ENCODE measurements at places on chromosomes 7 and 10.

DNA sequence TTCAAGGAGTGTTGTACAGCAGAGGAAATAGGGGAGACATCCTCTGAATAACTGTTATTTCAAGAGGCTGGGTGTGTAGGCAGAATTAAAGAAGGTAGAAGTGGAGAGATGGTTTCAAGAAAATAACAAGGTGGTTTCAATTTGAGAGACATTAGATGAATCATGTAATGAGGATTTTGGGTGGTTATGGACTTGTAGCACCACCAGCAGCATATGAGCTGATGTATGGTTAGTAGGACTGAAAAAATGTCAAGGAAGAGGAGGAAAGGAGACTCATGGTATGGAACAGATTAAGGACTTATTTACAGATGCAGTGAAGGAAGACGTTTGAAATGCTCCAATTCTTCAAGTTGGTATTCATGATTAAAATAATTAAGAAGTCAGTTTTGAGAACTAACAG, 166.2 kb downstream of the EXOC4 start:
- H3K27me3 ChIP-seq, result no peaks in the 10 kb centered on the region
- no peak overlapping the region for H3K4me3 ChIP-seq
- H3K36me3 ChIP-seq, result no peaks in the 10 kb centered on the region
- no peak for DNase-seq

- no peak for DNase-seq
- H3K4me1 ChIP-seq, result no peaks in the 10 kb centered on the region
- no peak overlapping the region for H3K27ac ChIP-seq
- H3K4me3 ChIP-seq, result no peak overlapping the region
- no peaks in the 10 kb centered on the region for H3K27me3 ChIP-seq
These were observed 391.9 kb upstream of the NPVF start for GRCh38 chr7:25619963-25620799.

DNA sequence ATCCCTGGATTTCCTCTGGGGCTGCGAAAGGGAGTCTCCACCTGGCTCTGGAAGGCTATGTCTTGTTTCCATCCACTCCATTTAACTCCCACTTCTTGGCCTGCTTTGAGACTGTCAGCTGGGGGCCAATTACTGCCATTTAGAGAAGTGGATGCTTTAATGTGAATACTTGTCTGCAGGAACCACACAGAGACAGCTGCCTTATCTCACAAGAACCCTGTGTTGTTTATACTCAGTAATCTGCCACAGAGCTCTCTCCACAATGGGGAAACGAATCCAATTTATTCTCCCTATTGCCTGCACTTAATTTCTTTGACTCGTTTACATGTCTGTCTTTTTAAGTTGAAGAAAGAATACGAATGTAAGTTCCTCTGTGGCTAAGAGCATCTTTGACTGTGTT, 787.0 kb upstream of the C7orf33 start:
- H3K27ac ChIP-seq, result no peak overlapping the region
- DNase-seq, result no peak
- no peaks in the 10 kb centered on the region for H3K27me3 ChIP-seq
- no peaks in the 10 kb centered on the region for H3K4me1 ChIP-seq
- no peaks in the 10 kb centered on the region for H3K36me3 ChIP-seq

DNA sequence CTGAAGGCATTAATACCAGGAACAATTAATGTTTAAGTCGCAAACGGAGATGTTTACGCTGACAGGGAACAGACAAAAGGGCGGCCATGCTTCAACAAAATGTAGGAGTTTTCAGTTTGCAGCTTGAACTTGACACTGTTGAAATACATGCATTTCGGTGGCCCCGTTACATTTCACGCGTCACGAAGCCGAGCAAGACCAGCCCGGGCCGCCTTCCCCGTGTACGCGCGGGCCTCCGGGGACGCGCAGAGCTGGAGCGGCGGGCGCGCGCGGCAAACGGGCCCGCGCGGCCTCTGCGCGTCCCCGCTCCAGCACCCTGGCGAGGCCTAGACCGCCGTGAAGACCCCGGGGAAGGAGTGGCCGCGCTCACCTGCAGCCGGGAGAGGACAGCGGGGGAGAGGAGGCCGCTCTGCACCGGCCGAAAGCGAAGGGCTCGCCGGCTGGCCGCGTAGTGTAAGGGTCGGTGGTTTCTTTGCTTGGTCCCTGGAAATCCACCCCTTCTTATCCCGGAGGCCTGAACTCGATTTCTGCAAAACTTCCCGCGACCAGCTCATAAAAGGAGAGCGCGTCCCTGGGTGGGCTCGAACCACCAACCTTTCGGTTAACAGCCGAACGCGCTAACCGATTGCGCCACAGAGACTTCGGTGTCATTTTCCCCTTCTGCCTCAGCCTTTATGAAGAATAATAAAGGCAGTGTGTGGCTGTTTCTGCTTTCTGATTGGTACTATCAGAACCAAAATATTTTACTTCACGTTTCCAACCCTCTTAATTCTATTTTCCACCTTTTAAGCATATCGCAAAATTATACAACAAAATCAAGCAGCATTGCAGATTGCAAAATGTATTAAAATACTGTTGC, 11.4 kb upstream of the EBLN1 start:
- H3K4me3 ChIP-seq, result peak overlapping the region; percentile 72
- H3K27me3 ChIP-seq, result no peaks in the 10 kb centered on the region
- H3K27ac ChIP-seq, result peak overlapping the region; percentile 23
- H3K36me3 ChIP-seq, result no peaks in the 10 kb centered on the region
- H3K4me1 ChIP-seq, result peaks cover 8% of the 10 kb centered on the region

DNA sequence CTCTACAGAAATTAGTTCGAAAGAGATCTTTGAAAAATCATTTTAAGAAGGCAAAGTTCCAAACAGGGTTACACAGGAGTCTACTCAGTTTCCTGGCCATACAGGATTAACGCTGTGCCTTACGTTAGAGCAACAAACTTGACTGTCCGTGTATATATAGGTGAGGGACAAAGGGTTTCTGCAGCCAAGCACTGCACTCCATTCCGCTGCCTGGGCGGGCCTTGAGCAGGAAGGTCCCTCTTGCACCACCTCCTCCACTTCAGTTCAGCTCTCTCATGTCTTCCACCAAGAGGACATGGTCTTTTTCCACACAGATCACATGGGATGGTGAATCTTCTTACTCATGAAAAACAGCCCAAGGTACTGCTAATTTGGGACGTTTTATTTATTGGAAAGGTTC, 43.2 kb downstream of the MCMBP start:
- H3K4me1 ChIP-seq, result no peaks in the 10 kb centered on the region
- H3K27ac ChIP-seq, result no peak overlapping the region
- H3K4me3 ChIP-seq, result no peak overlapping the region

GRCh38 chr10:78436706-78437406, 403.2 kb downstream of the RPS24 start:
- H3K4me3 ChIP-seq, result no peak overlapping the region
- no peaks in the 10 kb centered on the region for H3K27me3 ChIP-seq
- H3K4me1 ChIP-seq, result no peaks in the 10 kb centered on the region
- no peaks in the 10 kb centered on the region for H3K36me3 ChIP-seq
- no peak overlapping the region for H3K27ac ChIP-seq

GRCh38 chr10:105837951-105838350, 1196.9 kb downstream of the SORCS3 start:
- peak; percentile 25 for DNase-seq
- H3K4me1 ChIP-seq, result peaks cover 12% of the 10 kb centered on the region
- no peaks in the 10 kb centered on the region for H3K27me3 ChIP-seq
- H3K27ac ChIP-seq, result no peak overlapping the region
- H3K36me3 ChIP-seq, result no peaks in the 10 kb centered on the region

DNA sequence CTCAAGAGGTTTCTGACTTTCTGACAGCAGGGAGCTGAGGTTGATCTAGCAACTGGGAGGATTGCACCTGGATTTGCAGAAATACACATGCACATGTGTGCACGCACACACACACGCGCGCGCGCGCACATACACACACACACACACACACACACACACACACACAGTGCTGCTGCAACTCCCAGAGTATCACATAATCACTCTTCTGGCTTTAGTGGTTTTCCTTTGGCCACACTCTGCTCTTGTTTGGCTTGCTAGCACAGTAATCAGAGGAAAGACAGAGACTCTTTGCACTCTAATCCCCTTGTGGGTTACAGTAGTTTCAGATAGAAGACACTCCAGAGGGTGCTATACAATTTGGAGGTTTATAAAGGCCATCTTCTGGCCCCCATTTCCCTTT, 705.0 kb downstream of the AUTS2 start:
- H3K4me1 ChIP-seq, result no peaks in the 10 kb centered on the region
- no peaks in the 10 kb centered on the region for H3K27me3 ChIP-seq
- no peak for DNase-seq
- H3K36me3 ChIP-seq, result no peaks in the 10 kb centered on the region
- no peak overlapping the region for H3K4me3 ChIP-seq

GRCh38 chr7:30471205-30471604, 7.4 kb downstream of the NOD1 start:
- no peaks in the 10 kb centered on the region for H3K36me3 ChIP-seq
- H3K27ac ChIP-seq, result no peak overlapping the region
- H3K4me3 ChIP-seq, result no peak overlapping the region
- DNase-seq, result no peak
- no peaks in the 10 kb centered on the region for H3K27me3 ChIP-seq

GRCh38 chr10:48503293-48503911, 101.5 kb downstream of the ARHGAP22 start:
- no peaks in the 10 kb centered on the region for H3K27me3 ChIP-seq
- no peak overlapping the region for H3K27ac ChIP-seq
- no peaks in the 10 kb centered on the region for H3K36me3 ChIP-seq
- no peak overlapping the region for H3K4me3 ChIP-seq
- no peaks in the 10 kb centered on the region for H3K4me1 ChIP-seq

DNA sequence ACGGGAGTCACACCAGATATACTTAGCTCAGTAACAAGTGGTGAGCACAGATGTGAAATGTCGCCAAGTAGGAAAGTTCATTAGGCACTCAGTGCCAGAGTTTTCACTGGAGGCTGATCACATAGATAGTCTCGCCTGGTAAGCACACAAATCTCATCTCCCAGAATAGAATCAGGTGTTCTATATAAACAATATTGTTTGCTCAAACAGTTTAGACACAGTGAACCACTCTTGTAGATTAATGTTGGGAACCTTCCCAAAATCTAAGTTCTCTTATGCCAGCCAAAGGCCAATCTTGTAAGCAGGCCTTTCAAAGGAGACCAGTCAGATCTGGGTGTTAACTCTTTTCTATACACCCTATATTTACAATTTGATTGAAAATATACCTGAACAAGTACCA, 716.5 kb upstream of the GRM3 start:
- H3K36me3 ChIP-seq, result peaks cover 5% of the 10 kb centered on the region
- H3K27me3 ChIP-seq, result no peaks in the 10 kb centered on the region
- H3K27ac ChIP-seq, result no peak overlapping the region
- peak; percentile 1 for DNase-seq
- peaks cover 14% of the 10 kb centered on the region for H3K4me1 ChIP-seq

- H3K27ac ChIP-seq, result no peak overlapping the region
- no peaks in the 10 kb centered on the region for H3K36me3 ChIP-seq
- no peaks in the 10 kb centered on the region for H3K4me1 ChIP-seq
- no peak for DNase-seq
These were observed 193.7 kb upstream of the SVIL start for GRCh38 chr10:29828440-29828894.

DNA sequence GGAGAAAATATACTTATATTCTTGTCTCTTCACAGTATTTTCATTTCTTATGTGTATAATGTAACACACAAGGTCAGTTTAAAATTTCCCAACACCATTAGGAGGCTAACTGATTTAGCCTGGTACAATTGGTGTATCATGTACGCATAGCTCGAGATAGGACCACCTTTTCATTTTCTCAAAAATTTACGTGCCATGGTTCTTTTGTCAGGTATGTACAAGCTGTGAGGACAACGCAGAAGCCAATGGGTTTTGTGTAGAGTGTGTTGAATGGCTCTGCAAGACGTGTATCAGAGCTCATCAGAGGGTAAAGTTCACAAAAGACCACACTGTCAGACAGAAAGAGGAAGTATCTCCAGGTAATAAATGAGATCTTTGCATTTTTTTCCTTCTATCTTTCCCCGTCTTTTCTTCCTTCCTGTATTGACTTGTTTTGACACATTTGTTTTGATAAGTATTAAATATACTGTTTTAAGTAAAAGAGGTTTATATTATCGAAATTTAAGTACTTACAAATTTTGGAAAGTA, 55.0 kb downstream of the TRIM24 start:
- H3K27ac ChIP-seq, result no peak overlapping the region
- peaks cover 63% of the 10 kb centered on the region for H3K36me3 ChIP-seq
- no peak for DNase-seq
- H3K4me3 ChIP-seq, result no peak overlapping the region
- no peaks in the 10 kb centered on the region for H3K27me3 ChIP-seq

DNA sequence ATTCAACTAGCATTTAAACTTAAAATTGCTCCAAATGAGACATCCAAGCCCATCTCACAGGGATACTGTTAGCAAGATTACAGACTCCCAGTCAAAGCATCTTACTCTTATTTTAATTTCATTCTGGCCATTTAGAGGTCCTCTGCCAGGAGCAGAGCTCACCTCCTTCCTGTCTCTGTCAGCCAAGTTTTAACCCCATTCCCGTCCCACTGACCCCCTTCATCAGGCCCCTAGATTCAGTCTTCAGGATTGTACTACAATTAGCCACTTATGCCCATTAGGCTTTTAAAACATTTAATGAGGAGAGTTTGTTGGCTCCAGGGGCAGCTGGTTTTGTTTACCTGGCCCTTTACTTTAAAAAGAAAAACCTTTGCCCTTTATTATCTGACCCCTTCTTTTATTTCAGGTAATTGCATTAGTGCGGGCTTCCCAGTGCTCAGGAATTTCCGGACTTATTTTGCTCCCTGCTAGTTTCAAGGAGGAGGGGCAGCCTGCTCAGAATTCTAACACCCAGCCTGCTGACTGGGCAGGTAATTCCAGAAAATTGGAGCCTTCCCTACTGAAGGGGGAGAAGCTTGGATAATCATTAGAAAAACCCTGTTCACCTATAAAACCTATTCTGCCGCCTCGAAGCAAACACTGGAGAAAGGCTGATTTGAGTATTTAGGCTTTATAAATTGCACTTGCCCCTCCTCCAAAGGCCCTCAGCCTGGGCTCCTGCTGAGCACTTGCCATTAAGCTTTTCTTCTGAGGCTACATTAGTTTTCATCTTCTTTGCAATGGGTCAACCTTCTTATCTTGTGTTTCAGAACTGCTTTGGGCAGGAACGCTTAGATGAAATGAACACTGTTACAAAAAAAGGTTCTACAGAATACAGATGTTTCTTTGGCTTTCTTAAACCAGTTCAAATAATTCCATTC, 200.5 kb upstream of the HPS1 start:
- H3K27ac ChIP-seq, result peak overlapping the region; percentile 83
- H3K27me3 ChIP-seq, result no peaks in the 10 kb centered on the region
- H3K4me1 ChIP-seq, result peaks cover 49% of the 10 kb centered on the region
- H3K36me3 ChIP-seq, result no peaks in the 10 kb centered on the region
- peak overlapping the region; percentile 34 for H3K4me3 ChIP-seq
- peak; percentile 78 for DNase-seq

DNA sequence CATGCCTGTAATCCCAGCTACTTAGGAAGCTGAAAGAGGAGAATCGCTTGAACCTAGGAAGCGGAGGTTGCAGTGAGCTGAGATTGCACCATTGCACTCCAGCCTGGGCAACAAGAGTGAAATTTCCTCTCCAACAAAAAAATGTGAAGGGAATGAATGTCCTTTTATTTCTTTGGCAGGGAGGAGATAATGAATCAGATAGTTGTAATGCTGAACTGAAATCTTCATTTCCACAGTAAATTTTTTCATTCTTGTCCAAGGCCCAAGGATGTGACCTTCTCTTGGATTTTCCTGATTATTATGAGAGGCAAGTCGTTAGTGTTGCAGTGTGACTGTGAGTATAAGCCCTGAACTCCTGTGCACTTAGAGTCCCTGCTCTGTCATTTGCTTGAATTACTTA, 13.6 kb downstream of the STAMBPL1 start:
- no peak for DNase-seq
- no peaks in the 10 kb centered on the region for H3K4me1 ChIP-seq
- no peaks in the 10 kb centered on the region for H3K27me3 ChIP-seq
- H3K27ac ChIP-seq, result no peak overlapping the region
- H3K36me3 ChIP-seq, result no peaks in the 10 kb centered on the region
- no peak overlapping the region for H3K4me3 ChIP-seq

Measured in GM23338 (cell line).